ENCODE measurements at places on chromosomes 2 and 18.

- DNase-seq = no peak
Measured at GRCh38 chr18:76974386-76974785, 152.0 kb downstream of the ZNF236 start.

- peak; percentile 54 for DNase-seq
Measured at GRCh38 chr18:74196220-74197119, 48.1 kb downstream of the TIMM21 start.

- no peak for DNase-seq
Measured at GRCh38 chr18:73829146-73829545, 318.5 kb downstream of the FBXO15 start.

DNA sequence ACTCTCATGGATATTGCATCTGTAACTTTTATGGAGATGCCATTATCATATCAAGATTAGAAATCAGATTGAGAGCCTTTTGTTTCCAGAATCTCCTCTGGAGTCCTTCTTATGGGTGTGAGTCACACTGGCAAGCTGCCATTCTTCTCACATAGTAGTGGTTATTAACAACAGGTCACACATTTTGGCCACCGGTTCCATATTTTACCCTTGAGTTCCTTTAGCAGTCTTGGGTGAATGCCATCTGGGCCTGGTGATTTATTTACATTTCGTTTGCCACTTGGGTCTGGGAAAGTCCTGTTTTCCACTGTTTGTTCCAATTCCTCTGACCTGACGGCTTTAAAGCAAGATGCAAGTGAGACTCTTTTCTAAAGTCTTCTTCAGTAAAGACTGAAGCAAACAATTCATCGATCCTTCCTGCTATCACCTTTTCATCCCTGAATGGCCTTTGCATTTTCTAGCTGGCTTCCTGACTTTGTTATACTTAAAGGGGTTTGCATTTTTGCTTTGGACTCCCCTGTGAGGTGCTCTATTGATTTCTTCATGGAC, 80.5 kb upstream of the CAVIN2 start:
- DNase-seq = no peak

DNA sequence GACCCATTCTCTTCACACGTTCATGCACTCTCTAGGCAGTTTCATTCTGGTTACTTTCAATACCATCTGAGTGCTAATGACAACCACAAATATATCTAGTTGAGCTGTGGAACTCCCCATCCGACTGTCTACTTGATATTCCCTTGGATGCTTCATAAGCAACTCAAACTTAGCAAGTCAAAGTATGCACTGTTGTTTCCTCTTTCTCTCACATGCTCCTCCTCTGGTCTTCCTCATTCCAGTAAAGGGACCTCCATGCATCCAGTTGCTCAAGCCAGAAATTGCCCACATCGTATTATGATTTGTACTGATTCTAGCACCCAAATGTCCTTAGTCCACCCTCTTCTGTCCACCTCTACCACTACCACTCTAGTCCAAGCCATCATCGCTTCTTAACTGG, 22.3 kb downstream of the SEMA4F start:
- no peak for DNase-seq

DNA sequence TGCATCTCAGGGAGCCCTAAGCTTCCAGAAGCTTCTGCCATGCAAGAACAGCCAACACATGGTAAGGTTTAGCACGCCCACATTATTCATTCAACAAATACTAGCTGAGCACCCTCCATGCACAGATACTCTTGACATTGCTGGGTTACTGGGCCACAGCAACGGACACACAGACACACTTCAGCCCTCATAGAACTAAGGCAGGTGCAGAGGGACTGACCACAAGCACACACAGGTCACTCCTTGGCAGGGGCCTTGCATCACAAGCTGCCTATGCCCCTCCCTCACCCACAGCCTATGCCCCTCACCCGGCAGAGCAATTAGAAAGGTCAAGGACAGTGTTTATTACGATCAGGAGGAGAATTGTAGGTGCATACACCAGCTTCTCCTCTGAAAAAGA, 15.8 kb downstream of the SLC14A2 start:
- no peak for DNase-seq

DNA sequence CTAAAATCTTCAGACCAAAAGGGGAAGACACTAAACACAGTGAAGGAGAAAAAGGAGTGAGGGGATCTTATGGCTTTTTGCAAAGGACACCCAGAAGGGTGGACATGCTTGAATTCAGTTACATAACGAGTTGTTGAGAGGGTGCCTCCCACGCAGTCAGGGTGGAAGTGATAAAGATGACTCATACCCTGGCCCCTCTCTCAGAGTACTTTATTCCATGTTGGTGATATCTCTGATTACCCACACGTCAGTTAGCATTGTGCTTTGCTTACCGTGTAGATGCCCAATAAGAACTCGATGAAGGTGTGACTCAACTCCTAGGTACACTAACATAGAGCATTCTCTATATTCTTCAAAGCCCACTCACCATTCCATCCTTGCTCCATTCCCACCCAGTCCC, 44.4 kb downstream of the EN1 start:
- no peak for DNase-seq

- DNase-seq = no peak
Measured at GRCh38 chr2:95323347-95324155, 26.4 kb downstream of the KCNIP3 start.

DNA sequence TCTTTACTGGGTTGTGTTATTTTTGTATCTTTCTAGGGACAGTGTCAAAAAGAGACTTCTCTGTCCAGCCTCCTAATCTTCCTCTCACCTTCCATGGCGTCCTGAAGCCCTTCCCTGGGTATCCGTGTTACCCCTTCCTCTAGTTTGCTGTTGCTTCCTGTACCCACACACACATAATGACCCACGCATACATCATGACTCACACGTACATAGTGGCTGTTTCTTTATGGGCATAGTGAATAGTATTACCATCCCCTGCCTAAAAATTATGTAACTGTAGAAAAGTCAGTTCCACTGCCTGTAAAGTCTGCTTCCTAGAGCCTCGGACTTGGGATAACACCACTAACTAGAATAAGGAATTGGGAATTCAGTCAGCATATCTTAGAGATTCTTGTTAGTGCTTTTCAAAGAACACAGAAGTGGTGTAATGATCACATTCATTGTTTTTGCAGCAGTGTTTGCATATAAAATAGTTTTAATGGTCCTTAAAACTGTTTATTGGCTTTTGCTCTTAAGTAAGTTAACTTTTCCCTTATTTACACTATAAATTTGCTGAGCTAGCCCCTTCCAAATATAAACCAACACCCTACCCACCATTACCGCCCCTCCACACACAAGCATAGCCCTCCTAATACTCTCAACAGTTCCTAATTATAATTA, 308.4 kb upstream of the RAB12 start:
- DNase-seq = no peak

- DNase-seq = no peak
Measured at GRCh38 chr2:177322801-177323261, 58.3 kb upstream of the NFE2L2 start.

DNA sequence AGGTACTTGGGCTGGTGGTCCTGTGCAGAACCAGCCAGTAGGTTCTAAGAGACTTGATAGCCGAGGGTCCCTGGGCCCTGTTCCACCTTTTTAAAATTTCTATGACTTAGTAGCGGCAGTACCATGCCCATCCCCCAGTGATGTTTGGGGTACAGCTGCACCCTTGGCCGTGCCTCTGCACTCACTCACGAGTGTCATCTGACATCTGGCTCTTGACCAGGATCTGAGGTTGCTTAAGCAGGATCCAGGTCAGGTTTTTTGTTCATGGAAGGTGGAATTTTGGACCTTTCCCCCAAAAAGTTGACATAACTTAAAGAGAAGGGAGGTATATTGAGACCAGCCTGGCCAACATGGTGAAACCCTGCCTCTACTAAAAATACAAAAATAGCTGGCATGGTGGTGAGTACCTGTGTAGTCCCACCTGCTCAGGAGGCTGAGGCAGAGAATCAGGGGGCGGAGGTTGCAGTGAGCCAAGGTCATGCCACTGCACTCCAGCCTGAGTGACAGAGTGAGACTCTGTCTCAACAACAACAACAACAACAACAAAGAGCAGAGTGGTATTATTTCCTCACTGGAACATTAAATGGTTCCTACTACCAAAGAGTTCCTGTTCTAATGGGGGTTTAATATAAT, 163.6 kb downstream of the NEDD4L start:
- DNase-seq = no peak

DNA sequence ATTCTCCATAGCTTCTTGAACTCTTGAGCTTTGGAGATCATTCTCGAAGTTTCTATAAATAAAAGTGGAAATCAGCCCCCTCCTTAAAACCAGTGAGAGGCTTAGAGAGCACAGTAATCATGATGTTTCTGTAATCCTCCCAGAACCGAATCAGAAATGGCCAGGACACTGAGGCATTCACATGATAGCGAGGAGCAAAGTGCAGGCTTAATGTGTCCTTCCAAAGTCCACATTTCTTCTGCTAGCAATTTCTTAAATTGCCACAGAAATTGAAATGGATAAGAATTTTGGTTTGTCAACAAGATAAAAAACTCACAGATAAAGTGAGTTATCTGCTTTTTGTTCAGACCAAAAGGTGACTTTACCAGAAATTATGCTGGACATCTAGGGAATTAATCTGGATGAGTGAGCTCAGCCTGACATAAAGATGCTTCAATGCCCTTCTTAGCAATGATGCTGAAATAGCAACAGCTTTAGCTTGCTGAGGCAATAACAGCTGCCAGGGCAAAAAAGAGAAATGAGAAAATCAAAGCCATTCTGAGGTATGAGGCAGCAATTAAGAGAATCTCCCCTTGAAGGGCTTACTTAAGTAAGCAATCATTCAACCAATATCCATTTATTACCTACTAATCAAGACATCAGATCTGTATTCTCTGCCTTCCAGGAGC, 82.4 kb upstream of the PHLPP1 start:
- DNase-seq = no peak

Data from SHP77 treated with DMSO at 0.1 percent for 48 hours (cell line).